H7 (cell line): ENCODE measurements at places on chromosomes 13 and 19. TPM values are rescaled to one million over a fixed set of nuclear protein-coding genes. Genes with fewer than 3 reads are reported as not detected.

Gene SIGLECL1
- total RNA-seq = not detected in 2 replicates

Gene TSEN34
- 76.9 and 87.8 TPM in 2 replicates for total RNA-seq

Gene KLK4
- total RNA-seq = not detected in 2 replicates

Gene LINGO3
- total RNA-seq = 1.1 and 2.7 TPM in 2 replicates

Gene PLPPR3
- total RNA-seq = 52.0 and 53.8 TPM in 2 replicates

Gene ZNF560
- total RNA-seq = not detected in 2 replicates

Gene MAST1
- total RNA-seq = 5.5 and 7.0 TPM in 2 replicates

Gene ZNF540
- total RNA-seq = not detected in 2 replicates

Gene PGLYRP1
- total RNA-seq = not detected in 2 replicates

Gene CGB2
- total RNA-seq = 1.4 TPM in 1 of 2 replicates, not detected in the other

Gene PSG11
- not detected in 2 replicates for total RNA-seq

Gene ZNF790
- total RNA-seq = 1.8 and 3.0 TPM in 2 replicates

Gene SMAD9
- total RNA-seq = 0.59 and 0.81 TPM in 2 replicates

Gene CLDN10
- 17.8 and 21.9 TPM in 2 replicates for total RNA-seq

Gene TEX29
- total RNA-seq = 0.22 TPM in 1 of 2 replicates, not detected in the other

Gene KRTDAP
- 0.44 and 0.52 TPM in 2 replicates for total RNA-seq

Gene WASF3
- 19.1 and 26.9 TPM in 2 replicates for total RNA-seq

Gene TMEM221
- total RNA-seq = not detected in 2 replicates

Gene NALCN
- total RNA-seq = 0.07 TPM in 2 replicates

Gene LIM2
- total RNA-seq = not detected in 2 replicates

Gene MCEMP1
- total RNA-seq = not detected in 2 replicates

Gene PEAK3
- total RNA-seq = not detected in 2 replicates

Gene PNMA8A
- 17.4 and 23.9 TPM in 2 replicates for total RNA-seq

Gene SHISA2
- 33.7 and 59.8 TPM in 2 replicates for total RNA-seq

Gene EBI3
- 0.10 and 0.67 TPM in 2 replicates for total RNA-seq

Gene NLRP9
- not detected in 2 replicates for total RNA-seq

Gene ICAM1
- total RNA-seq = 2.8 and 6.1 TPM in 2 replicates

Gene MYH14
- 4.1 and 6.1 TPM in 2 replicates for total RNA-seq

Gene TLE2
- total RNA-seq = 9.6 and 18.7 TPM in 2 replicates

Gene JSRP1
- not detected in 2 replicates for total RNA-seq

Gene ZNF799
- total RNA-seq = not detected in 2 replicates

Gene RHPN2
- total RNA-seq = 26.6 and 27.0 TPM in 2 replicates

Gene GIPC3
- total RNA-seq = 0.11 and 0.21 TPM in 2 replicates

Gene MAB21L1
- total RNA-seq = 0.07 TPM in 2 replicates

Gene PRKCSH
- 97.7 and 108 TPM in 2 replicates for total RNA-seq

Gene COX7A1
- total RNA-seq = 0.18 TPM in 1 of 2 replicates, not detected in the other

Gene IGFL2
- total RNA-seq = 0.17 TPM in 1 of 2 replicates, not detected in the other

Gene OLFM4
- total RNA-seq = not detected in 2 replicates

Gene PCDH17
- total RNA-seq = 0.22 and 0.24 TPM in 2 replicates

Gene PSG7
- total RNA-seq = not detected in 2 replicates

Gene RFPL4AL1
- total RNA-seq = not detected in 2 replicates

Gene SLC8A2
- total RNA-seq = 6.7 and 10.3 TPM in 2 replicates

Gene NAPSA
- 0.44 and 0.59 TPM in 2 replicates for total RNA-seq

Gene PDX1
- total RNA-seq = not detected in 2 replicates

Gene MISP3
- total RNA-seq = 0.52 and 0.92 TPM in 2 replicates

Gene CEACAM7
- total RNA-seq = not detected in 2 replicates
